ENCODE measurements at places on chromosomes 3 and 15.

GRCh38 chr3:79810581-79810980 lies 42.8 kb upstream of the ROBO1 start:
- DNase-seq, result no peak

- no peak for DNase-seq
Measured at GRCh38 chr3:171900446-171900845, 57.3 kb downstream of the TMEM212 start.

DNA sequence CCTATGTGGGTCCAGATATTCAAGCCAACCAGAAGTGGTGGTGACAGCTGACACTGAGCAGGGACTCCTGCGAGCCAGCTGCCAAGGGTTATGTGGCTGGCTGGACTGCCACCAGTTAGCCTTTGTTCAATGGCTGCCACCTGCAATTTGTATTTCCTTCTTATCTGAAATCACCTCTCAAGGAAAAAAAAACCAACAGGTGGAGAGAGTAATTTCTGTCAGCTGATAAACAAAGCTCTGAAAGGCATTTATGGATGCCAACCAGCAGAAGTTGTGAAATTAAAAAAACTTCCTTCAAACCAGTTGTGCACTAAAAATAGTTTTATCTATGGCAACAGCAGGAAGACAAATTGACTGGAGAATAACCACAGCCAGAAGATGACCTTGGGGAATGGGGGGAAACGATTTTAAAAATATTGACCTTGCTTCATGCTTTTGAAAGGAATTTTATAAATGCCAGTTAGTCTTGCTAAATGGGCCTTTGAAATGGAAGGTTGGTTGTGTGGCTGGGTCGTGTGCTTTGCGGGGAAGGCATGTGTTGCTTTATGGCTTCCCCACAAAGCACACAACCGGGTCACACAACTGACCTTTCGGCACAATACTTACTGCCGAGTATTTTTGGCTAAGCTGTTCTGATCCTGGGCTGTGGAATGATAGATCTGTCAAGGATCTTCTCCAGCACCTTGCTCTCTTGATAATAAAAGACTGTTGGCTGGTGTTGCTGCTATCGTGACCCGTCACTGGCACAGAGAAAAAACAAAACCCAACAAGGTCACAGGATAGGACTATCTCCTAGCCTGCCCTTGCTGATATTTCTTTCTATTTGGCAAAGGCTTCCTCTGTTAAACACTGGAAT lies 3.5 kb downstream of the MYZAP start:
- no peak for DNase-seq

DNA sequence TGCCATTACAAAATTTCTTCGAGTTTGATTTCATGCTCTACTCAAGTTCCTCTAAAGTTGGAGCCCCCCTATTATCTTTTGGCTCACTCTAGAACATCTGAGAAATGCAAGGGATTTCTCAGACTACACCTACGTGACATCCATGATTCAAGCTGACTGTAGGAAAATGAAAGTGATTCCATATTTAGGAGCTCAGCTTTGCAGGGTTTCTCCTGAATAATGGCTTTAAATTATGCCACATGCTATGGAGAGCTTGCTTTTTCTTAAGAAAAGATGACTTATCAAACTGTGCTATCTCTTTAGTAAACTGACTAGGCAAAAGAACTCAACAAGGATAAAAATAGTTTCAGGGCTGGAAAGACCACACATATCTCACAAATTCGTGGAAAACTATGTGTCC lies 292.1 kb downstream of the LSAMP start:
- DNase-seq, result no peak

- no peak for DNase-seq
Measured at GRCh38 chr15:44545913-44546802, 9.2 kb downstream of the EIF3J start.

DNA sequence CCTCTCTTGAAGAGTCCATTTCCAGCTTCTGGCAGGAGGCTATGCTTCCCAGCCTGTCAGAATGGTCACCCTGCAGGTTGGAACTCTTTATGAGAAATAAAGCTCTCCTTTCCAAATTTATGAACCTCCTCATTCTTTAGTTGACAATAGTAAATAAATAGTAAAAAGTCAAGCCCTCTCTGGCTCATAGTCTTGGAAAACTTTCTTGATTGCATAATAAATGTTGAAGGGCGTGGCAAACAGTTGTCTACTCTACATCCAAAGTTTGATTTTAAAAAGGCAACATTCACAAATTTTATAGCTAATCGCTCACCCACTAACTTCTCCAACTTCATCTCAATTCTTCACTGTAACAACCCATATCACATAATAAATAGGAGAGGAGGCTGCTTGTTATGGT lies 58.8 kb downstream of the MCF2L2 start:
- DNase-seq, result no peak

DNA sequence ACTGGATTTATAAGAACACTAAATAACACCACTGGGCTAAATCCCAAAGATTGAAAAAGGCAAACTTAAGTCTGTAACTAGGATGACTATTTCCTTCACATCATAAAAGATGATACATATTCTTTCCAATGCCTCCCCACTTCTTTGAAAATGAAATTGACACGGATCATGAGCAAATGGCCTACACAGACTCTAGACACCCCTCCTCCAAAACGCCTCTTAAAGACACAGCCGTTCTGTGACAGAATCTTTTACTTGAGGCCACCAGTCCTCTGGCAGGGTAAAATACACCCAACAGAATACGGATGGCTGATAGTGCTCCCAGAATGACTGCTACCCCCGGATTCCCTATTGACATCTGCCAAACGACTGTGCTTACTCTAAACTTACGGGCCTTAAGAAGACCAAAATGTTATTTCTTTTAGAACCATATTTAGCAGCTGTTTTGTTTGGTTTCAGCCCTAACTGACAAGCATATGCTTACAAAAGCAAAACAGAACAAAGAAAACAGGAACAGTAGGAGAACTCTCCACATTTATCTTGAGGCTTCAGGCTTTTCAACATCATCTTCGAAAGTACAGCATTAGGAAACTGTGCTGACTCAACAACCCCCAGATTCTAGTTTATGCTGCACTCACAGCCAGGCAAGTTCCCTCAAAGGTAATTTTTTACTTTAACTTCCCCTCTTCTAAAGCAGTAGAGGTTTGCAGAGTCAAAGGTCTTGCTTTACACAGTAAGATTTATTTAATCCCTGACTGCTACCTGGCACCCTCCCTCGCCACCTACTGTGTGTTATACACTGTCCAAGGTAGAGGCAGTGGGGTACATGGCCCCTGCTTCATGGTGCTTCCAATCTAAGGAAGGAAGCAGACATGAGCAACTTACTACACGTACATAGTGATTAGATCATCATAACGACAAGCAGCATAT lies 84.3 kb downstream of the TNIK start:
- no peak for DNase-seq

GRCh38 chr15:89338036-89338435 lies 3.4 kb upstream of the POLG start:
- DNase-seq, result peak; percentile 17

- DNase-seq, result no peak
Measured at GRCh38 chr3:128313935-128314334, 152.8 kb downstream of the DNAJB8 start.

GRCh38 chr15:26888761-26889160 lies 21.9 kb downstream of the GABRA5 start:
- no peak for DNase-seq

DNA sequence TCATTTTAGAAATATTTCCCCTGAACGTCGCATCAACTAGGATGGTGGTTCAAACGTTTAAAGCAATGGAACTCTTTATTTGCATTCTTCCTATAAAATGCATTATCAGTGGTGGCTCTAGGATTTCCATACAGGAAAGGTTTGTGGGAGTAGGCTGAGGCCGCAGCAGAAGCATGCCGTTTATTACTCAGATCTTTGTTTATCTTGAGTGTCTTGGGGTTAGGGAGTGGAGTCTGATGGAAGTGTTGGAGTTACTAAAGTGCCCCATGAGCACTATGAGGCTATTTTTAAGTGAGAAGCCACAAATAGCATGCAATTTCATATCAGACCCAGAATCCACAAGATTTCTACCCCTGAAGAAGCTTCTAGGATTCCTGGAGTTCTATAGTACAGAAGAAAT lies 26.2 kb downstream of the ATOSA start:
- no peak for DNase-seq

GRCh38 chr3:52893723-52894122 lies 3.6 kb downstream of the STIMATE start:
- no peak for DNase-seq

DNA sequence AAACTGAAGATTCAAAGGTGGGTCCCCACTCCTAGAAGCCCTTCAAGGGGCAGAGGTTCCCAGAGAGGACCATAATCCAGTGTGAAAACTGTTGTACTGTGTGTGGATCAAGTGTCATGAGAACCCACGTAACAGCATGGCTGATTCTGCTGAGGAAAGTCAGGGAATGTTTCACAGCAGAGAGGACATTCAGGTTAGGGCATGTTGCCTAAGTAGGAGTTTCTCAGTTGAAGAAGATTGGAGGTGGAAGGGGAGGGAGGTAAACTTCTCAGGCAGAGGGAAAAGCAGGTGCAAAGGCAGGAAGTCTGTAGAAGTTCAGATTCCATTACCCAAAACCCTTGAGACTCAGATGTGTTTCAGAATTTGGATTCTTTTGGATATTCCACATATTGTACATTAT lies 246.1 kb upstream of the NR2E3 start:
- no peak for DNase-seq

- peak; percentile 6 for DNase-seq
Measured at GRCh38 chr3:42492508-42493080, 9.8 kb upstream of the VIPR1 start.

DNA sequence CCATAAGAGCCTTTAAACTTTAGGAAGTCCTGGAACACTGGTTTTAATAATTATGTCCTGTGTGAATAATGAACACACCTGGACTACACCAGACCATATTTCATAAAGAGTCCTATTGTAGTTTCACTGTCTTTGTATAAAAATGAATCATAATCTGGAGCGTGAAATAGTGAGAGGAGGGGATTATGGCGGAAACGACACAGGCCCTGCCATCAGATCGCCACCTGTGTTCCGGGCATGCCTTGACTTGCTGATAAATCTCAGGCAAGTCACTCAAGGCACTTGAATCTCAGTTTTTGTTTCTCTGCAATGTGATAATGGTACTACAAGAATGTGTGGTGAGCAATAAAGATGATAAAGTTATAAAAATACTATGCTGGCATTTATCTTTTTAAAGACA lies 995.5 kb downstream of the MCTP2 start:
- DNase-seq, result peak; percentile 81

Measured in RWPE2 (cell line).